ENCODE measurements at places on chromosomes 12 and 14.

DNA sequence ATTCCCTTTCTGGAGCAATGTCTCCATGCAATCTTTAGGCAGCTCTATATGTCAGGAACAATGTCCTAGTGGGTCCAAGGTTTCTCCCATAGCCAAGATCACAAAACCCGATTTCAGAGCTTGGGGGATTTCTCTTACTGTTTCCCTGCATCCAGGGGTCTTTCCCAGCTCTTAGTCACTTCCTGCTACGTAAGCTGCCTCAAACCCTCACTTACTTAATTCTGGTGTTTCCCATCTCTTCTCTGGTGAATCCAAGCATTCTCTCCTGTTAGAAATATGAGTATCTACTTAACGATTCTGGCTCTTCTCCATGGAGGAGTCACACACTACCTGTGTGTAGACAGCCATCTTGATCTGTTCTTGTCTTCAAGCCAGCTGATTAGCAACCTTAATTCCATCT is 80.0 kb downstream of the IFNG-AS1 start:
- no peak for DNase-seq

DNA sequence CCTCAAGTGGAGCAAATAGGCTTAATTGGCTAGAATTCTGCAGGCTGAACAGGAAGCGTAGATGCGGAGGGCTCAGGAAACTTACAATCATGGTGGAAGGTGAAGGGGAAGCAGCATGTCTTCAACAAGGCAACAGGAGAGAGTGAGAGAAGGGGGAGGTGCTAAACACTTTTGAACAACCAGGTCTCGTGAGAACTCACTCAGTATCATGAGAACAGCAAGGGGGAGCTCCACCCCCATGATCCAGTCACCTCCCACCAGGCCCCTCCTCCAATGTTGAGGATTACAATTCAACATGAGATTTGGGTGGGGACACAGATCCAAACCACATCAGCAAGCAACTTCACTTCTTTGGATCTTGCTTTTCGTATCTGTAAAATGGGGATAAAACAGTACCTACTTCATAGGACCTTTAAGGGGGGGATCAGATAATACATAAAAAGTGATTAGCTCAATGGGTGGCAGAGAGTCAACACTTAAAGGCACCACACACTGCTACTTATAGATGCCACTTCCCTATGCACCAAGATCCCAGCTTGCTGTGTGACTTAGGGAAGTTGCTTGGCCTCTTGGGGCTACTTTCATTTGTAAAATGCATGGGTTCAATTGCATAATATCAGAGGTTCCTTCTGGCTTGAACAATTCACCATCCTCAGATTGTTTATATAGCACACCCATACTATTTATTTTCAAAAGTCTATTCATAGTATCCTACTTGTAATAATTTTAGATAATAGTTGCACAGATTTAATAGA is 184.8 kb upstream of the RPH3A start:
- DNase-seq: no peak

- no peak for DNase-seq
Measured at GRCh38 chr12:44847403-44847802, 28.7 kb downstream of the NELL2 start.

DNA sequence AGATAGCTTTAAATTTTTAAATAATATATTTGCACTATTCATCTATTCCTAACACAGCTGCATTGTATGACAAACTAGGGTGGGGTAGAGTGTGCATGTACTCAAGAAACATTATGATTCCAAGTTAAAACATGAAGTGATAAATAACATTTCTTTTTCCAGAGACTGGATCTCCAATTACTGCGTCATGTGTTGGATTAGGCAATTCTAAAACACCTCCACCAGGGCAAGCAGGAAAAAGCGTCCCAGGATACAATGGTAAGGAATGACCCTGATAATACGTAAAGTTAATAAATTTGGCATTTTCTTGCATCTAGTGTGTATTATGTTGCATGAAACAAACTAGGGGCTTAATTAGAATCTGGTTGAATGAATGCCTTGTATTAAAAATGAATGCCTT is 138.9 kb downstream of the ACSS3 start:
- no peak for DNase-seq

DNA sequence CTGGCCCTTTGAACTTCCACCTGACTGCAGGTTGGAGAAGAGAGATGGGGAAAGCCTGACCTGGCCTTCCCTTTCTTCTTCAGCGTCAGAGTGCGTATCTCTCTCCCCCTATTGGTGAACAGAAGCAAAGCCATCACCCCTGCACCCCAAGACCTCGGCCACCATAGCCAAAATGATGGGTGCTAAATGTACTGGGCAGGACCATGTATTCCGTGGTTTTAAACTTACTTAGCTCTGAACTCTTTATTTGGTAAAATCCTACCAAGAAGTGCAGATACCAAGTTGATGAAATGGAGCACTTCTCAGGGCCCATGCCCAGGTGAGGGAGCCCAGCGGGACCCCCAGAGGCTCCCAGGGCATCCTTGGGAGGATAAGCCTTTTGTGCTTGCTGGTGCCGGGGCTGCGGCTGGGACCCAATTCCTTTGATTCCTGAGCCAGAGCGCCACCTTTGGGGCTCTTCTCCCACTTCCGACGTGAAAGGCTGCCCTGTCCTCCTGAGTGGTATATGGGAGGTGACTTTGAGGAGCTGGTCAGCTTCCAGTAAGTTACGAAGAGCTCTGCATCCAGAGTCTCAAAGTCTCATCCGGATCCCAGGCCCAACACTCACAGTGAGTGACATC is 9.4 kb downstream of the CCND2 start:
- DNase-seq: no peak

DNA sequence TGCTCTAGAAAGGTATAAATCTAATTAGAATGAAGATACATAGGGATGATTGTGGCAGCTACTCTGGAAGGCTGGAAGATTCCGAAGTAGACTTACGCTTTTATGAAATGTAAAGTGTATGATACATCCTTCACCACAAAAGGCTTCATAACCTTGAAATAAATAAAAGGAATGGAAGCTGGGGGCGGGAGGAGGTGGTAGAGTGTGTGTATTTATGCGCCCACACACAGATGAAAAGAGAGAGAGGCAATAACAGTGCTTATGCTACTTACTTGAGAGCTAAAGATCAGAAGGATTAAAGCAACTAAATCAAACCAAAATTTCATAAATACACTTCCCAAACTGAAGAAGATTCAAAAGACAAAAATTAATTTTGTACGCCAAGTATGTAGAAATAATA is 30.4 kb downstream of the CBX5 start:
- no peak for DNase-seq

DNA sequence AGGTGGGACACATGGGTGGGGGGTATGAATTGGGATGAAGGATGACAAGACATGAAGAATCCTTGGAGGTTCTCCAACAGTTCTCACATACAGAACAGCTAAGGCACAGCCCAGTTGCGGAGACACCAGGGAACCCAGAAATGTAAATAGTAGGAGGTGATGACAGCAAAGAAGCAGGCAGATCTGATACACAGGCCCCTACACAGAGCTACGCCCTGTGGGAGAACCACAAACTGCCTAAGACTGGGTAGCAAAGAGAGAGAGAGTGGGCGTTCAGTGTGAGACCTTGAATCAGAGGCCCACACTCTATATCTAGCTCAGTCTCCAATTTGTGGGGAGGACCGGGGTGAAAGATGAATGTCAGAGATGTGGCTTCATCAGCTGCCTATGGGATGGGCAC is 9.5 kb upstream of the NUMB start:
- DNase-seq: no peak

- peak; percentile 78 for DNase-seq
Measured at GRCh38 chr14:95123891-95124579, 33.3 kb downstream of the DICER1 start.

- DNase-seq: no peak
Measured at GRCh38 chr14:102918438-102918837, 4.0 kb upstream of the AMN start.

GRCh38 chr14:76773188-76773885 is 12.1 kb downstream of the VASH1 start:
- DNase-seq: no peak

DNA sequence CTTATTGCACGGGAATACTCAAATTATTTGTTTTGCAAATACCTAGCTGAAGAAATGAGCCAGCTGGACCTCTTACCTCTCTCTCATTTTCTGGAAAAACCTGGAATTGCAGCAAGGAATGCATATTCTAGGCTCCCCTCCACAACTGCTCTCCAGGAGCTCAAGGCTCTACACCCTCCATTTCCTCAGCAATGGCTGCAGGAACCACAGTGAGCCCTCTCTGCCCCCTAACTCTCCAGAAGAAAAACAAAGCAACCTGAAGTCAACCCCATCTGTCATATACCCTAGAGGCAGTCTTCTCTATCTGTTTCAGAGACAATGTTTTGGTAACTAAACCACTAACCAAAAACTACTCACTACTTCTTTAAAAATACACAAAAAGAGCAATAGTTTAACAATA is 221.6 kb downstream of the SLC25A21 start:
- no peak for DNase-seq

DNA sequence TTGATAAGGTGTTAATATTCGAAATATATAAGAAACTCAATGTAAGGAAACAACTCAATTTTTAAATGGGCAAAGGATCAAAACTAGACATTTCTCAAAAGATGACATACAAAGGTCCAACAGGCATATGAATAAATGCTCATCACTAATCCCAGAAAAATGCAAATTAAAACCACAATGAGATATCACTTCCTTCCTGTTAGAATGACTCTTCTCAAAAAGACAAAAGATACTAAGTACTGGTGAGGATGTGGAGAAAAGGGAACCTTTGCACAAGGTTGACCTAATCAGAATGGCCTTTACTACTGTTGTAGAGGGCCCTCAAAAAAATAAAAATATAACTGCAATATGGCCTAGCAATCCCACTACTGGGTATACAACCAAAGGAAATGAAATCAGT is 383.4 kb downstream of the KCNH5 start:
- no peak for DNase-seq

GRCh38 chr12:76026643-76027063 is 4.9 kb downstream of the PHLDA1 start:
- no peak for DNase-seq

DNA sequence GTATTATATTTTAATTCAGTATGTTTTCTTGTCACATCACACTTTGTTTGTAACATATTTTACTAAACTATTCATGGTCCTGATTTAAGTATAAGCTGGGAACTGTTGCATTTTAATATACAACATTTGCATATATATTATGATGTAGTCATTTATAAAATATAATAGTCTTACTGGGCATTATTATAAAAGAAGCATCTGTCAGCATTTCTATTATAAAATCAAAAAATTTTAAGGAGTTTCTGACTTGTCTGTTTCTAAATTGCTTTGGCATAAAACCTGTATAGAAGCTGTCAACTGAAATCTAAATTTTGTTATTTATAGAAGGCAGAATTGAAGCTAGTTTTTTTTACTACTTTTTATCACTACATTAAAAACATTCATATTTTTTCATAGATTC is 166.6 kb downstream of the NUBPL start:
- DNase-seq: no peak

DNA sequence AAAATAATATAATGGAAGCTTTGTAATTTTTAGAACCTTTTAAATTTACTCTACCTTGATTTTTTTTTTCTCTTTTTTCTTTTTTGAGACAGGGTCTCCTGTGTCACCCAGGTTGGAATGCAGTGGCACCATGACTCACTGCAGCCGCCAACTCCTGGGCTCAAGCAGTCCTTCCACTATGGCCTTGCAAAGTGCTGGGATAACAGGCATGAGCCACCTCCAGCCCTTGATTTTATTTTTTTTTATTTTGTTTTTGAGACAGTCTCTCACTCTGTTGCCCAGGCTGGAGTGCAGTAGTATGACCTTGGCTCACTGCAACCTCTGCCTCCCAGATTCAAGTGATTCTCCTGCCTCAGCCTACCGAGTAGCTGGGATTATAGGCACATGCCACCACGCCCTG is 65.3 kb upstream of the TRAF3 start:
- no peak for DNase-seq

GRCh38 chr14:24351517-24351916 is 11.7 kb upstream of the RIPK3 start:
- no peak for DNase-seq

DNA sequence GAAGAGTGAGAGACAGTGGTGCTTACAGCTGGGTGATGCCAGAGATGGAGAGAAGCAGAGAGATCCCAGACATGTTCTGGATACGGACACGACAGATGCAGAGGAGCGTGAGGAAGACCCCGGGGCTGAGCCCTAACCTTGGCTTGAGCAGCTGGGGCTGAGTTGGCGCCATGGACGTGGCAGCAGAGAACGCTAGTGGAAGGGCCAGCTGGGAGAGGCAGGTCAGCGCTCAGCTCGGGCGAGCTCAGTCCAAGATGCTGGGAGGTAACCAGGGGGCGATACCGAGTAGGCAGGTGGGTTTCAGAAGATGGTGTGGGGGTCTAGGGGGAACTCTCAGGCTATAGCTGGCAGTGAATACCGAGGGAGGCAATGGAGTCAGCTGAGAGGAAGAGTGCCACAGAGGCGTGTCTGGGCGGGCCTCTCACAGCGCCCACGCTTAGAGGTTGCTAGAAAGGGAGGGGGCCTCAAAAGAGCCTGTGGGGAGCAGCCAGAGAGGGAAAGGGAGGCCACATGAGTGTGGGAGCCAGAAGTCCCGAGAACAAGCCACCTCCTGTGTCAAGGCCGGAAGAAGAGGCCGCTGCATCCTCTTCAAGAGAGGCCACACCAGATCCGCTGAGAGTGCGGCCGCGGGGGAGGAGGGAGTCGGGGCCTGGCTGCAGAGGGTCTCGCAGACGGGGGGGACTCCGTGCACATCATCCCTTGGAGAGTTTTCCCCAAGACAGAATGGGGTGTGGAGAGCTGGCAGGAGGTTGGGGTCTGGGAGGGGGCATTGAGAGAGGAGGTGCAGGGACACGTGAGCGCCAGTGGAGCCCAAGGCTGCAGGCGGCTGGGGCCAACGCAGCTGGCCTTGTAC is 57.0 kb upstream of the DIO3 start:
- no peak for DNase-seq

- no peak for DNase-seq
Measured at GRCh38 chr14:61813096-61813606, 50.9 kb downstream of the SNAPC1 start.
